Activated CD4-positive, alpha-beta T cell treated with anti-CD3 and anti-CD28 coated beads, Interleukin-2, amount 10 ng/mL, durations not matched to agents 24 days and 14 days (primary cell): ENCODE measurements at places on chromosomes 1 and 21.

GRCh38 chr1:53590531-53591515 is 131.6 kb downstream of the DMRTB1 start:
- no peak overlapping the region for H3K27ac ChIP-seq
- H3K4me1 ChIP-seq: no peaks in the 10 kb centered on the region
- no peak for DNase-seq
- no peaks in the 10 kb centered on the region for H3K36me3 ChIP-seq
- peaks cover 10% of the 10 kb centered on the region for H3K27me3 ChIP-seq

- no peaks in the 10 kb centered on the region for H3K36me3 ChIP-seq
- H3K4me1 ChIP-seq: no peaks in the 10 kb centered on the region
- no peak overlapping the region for H3K4me3 ChIP-seq
- H3K27me3 ChIP-seq: no peaks in the 10 kb centered on the region
These were observed 304.7 kb upstream of the PTBP2 start for GRCh38 chr1:96416701-96417444.

GRCh38 chr1:6424619-6425593 is at the start of gene ESPN:
Gene ESPN, plus strand, starts transcription at chr1:6424776. Its CDS starts 180 bp downstream, at chr1:6424956.
- no peak within 1 kb of the TSS for H3K27ac ChIP-seq
- peak within 1 kb of the TSS; percentile 63 for H3K4me3 ChIP-seq
- H3K36me3 ChIP-seq: no peaks in the 10 kb centered on the region
- peaks cover 47% of the 10 kb centered on the region for H3K27me3 ChIP-seq

GRCh38 chr1:202165942-202166843 is 5.8 kb upstream of the PTPN7 start:
- H3K36me3 ChIP-seq: peaks cover 2% of the 10 kb centered on the region
- peaks cover 52% of the 10 kb centered on the region for H3K4me1 ChIP-seq
- no peaks in the 10 kb centered on the region for H3K27me3 ChIP-seq
- peak overlapping the region; percentile 97 for H3K27ac ChIP-seq
- no peak for DNase-seq

GRCh38 chr1:244326757-244327156 is 125.0 kb downstream of the ADSS2 start:
- peaks cover 10% of the 10 kb centered on the region for H3K36me3 ChIP-seq
- peaks cover 38% of the 10 kb centered on the region for H3K4me1 ChIP-seq
- H3K4me3 ChIP-seq: no peak overlapping the region
- H3K27ac ChIP-seq: peak overlapping the region; percentile 7
- peaks cover 8% of the 10 kb centered on the region for H3K27me3 ChIP-seq

DNA sequence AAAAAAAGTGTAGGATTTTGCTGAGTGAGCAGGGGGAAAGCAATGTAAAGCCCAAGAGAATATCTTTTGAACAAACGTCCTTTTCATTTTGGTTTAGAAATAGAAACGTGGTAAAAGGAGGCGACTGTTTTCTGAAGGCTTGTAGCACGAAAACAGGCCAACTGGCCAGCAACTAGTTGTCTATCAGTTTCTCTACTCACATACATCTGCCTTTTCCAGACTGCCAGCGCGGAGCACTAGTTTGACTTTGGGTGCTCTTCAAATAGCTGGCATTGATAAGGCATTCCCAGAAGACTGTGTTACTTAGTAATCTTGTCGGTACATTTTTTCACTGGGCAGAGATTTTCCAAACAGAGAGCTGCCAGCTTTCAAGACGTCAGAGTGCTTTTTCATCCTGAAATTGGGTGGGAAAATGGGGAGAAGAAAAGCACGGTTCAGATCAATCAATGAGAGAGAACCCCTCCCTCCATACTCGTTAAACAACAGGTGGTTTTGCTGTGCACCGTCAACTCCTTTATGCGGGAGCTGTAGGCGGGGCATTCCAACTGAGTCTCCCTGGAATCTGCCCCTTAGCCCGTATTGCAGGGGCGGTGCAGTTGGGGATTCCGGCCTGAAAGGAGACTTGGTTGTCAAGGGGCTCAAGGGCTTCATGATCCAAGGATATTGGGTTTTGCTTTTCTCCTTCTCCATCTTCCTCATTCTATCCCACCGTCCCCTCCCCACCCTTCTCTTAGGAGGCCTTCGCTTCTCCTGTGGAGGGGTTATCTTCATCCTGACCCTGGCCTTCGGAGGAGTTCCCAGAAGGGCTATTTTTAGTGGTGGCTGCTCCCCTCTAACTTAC is 884 bp upstream of the LRRC8C start:
- H3K36me3 ChIP-seq: peaks cover 30% of the 10 kb centered on the region
- H3K4me3 ChIP-seq: peak overlapping the region; percentile 96
- H3K4me1 ChIP-seq: peaks cover 59% of the 10 kb centered on the region
- DNase-seq: peak; percentile 65
- H3K27me3 ChIP-seq: no peaks in the 10 kb centered on the region

- peak; percentile 75 for DNase-seq
- H3K36me3 ChIP-seq: no peaks in the 10 kb centered on the region
- H3K27ac ChIP-seq: no peak overlapping the region
- H3K27me3 ChIP-seq: no peaks in the 10 kb centered on the region
- no peak overlapping the region for H3K4me3 ChIP-seq
- peaks cover 8% of the 10 kb centered on the region for H3K4me1 ChIP-seq
These were observed 229.7 kb upstream of the CACYBP start for GRCh38 chr1:174769961-174770549.

DNA sequence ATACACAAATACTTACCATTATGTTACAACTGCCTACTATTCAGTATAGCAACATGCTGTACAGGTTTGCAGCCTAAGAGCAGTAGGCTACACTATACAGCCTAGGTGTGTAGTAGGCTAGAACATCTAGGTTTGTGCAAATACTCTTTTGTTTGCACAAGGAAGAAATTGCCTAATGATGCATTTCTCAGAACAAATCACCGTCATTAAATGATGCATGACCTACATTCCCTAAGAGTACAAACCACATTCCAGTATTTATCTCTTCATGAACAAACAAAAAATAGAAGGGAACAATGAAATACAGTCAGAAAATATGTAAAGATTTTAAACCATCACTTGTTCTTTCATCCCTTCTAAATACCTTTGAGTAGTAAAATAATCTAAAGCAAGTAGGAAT is 109.7 kb upstream of the HP1BP3 start:
- no peaks in the 10 kb centered on the region for H3K27me3 ChIP-seq
- H3K4me3 ChIP-seq: no peak overlapping the region
- DNase-seq: no peak
- H3K4me1 ChIP-seq: no peaks in the 10 kb centered on the region
- H3K27ac ChIP-seq: no peak overlapping the region

- peaks cover 9% of the 10 kb centered on the region for H3K4me1 ChIP-seq
- no peak overlapping the region for H3K27ac ChIP-seq
- no peak for DNase-seq
- peak overlapping the region; percentile 5 for H3K4me3 ChIP-seq
- H3K27me3 ChIP-seq: peaks cover 68% of the 10 kb centered on the region
These were observed 5.9 kb upstream of the WNT2B start for GRCh38 chr1:112502826-112503225.

GRCh38 chr1:85596947-85597346 is 16.4 kb downstream of the CCN1 start:
- no peak overlapping the region for H3K27ac ChIP-seq
- no peaks in the 10 kb centered on the region for H3K4me1 ChIP-seq
- DNase-seq: no peak
- H3K4me3 ChIP-seq: no peak overlapping the region
- H3K36me3 ChIP-seq: peaks cover 1% of the 10 kb centered on the region
- peaks cover 2% of the 10 kb centered on the region for H3K27me3 ChIP-seq

DNA sequence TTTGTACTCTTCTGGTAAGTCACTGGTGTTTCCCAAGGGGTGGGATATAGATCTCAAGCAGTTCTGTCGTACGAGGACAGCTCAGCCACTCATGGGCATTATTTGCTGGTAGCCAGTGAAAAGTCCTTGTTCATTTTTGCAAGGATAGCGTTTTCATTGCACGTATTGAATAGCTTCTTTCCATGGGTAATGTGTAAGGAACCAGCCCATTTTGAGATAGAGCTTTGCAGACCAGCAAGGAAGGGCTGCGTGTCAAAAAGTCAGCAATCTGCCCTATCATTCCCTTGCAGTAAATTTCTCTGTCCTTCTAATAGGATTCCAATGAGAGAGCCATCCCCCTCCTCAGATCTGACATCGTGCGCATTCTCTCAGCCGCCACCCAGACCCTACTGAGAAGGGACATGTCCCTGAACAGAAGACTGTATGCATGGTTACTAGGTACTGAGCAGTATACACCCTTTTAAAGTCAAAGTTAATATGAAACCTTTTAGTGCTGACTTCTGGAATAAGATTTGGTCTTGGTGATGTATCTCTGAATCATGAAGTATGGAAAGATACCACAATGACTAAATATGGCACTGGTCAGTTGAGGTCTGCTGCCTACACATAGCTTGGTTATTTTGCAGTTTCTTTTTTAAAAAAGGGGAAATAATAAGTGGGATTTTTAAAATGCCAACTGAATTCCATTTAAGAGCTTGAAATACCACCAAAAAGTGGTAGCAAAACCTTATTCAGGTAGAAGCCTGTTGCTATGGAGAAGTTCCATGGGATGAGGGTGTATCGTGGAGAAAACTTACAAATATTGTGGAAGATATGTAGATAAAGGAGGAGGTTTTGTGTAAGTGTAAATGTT is 55.3 kb downstream of the DOP1B start:
- no peaks in the 10 kb centered on the region for H3K27me3 ChIP-seq
- H3K4me3 ChIP-seq: no peak overlapping the region
- H3K27ac ChIP-seq: no peak overlapping the region

DNA sequence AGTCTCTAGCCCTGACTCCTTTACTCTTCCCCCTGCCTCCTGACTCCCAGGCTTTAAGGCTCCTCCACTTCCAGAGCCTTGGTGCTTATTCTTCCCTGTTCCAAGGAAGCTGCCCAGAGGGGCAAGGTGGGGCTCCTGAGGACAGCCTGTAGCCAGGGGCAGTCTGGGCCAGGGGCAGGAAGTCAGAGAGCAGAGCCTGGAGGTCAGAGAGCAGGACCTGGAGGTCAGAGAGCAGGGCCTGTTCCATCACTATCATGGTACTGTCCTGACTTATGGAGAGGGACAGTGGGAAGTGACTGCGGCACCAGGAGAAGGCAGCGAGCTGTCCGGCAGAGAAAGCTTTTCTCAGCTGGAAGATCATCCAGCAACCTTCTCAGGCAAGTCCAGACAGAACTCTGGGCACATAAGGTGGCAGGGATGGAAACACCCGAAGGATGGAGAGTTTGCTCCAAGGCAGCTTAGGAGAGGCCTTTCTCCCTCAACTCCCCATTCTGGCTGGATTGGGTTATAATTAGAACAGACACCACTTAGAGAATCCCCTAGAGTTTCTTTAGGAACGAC is 25.0 kb downstream of the PLXNA2 start:
- H3K36me3 ChIP-seq: no peaks in the 10 kb centered on the region
- no peak overlapping the region for H3K27ac ChIP-seq
- no peak overlapping the region for H3K4me3 ChIP-seq

DNA sequence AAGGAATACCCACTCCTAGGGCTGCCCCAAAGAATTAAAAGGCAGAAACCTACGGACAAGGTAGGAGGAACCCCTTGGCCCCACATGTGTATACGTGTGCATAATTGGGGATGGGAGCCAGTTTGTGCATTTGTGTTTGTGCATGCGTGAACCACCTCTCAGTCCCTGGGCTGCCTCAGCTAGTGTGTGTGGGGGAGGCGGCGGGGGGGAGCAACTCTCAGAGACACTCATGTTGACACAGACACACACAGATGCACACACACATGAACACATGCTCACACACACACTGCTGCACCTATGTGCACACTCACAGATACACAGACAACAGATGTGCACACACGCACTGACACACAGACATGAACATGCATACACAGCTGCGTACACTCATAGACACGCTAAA is 5.1 kb downstream of the LDLRAD1 start:
- no peak overlapping the region for H3K4me3 ChIP-seq
- H3K36me3 ChIP-seq: no peaks in the 10 kb centered on the region
- H3K4me1 ChIP-seq: no peaks in the 10 kb centered on the region
- DNase-seq: no peak

DNA sequence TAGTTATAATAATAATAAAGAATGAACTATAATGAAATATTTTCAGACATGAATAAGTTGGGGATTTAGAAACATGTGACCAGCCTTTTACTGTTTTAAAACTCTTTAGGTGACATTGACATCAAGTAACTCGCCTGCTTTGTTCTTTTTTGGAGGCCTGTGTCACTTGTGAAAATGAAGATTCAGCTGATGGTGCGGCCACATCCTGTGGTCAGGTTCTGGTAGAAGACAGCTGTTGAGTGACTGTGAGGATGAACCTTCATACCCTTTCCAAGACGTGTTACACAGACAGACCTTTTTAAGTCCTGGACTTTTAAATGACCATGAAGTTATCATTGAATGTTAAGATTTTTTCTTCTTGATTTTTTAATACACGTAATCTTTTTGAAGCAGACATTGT is 10.3 kb downstream of the UTS2 start:
- no peak overlapping the region for H3K27ac ChIP-seq
- no peak for DNase-seq
- H3K4me1 ChIP-seq: no peaks in the 10 kb centered on the region
- H3K27me3 ChIP-seq: no peaks in the 10 kb centered on the region
- H3K36me3 ChIP-seq: peaks cover 24% of the 10 kb centered on the region
- no peak overlapping the region for H3K4me3 ChIP-seq

DNA sequence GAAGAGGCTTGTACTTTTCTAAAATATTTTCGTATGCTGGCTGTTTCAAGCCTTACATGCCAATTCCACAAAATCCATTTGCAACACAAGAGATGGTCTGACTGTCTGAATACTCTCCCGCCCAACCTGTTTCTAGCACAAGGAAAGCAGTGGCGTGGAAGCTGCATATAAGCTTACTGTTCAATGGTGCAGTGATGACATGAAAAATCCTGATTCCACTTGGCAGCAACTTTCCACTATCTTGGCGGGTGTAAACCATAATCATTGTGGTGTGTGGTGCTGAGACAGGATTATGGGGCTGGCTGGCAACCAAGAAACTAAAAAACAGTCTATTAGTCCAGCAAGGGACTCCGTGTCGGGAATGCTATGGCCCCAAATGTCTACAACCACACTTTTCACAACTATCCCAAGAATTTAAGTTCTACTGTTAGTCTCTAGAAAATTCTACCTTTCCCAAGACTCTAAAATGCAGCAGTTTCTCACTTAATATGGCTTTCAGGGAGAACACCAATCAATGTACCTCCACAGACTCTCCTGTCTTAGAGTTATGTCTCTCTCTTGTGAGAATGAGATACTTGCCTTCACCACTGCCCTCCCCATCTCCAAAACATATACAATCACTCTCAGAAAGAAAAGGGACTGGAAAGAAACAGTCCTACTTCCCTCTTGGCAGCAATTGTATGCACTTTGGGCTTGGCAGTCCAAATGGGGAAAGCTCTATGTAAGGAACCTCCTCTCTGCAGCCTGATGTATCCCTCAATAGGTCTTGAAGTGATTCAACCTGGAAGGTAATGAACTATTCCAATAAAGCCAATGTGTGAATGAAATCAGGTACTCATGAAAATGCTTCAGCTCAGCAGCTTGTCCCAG is 9.5 kb downstream of the COLGALT2 start:
- no peak overlapping the region for H3K27ac ChIP-seq
- H3K36me3 ChIP-seq: no peaks in the 10 kb centered on the region
- no peak overlapping the region for H3K4me3 ChIP-seq
- H3K27me3 ChIP-seq: peaks cover 58% of the 10 kb centered on the region

GRCh38 chr1:226542623-226543103 is 5.9 kb upstream of the STUM start:
- no peak overlapping the region for H3K27ac ChIP-seq
- no peak for DNase-seq
- no peak overlapping the region for H3K4me3 ChIP-seq
- peaks cover 32% of the 10 kb centered on the region for H3K27me3 ChIP-seq
